ENCODE measurements at places on chromosomes 11 and 22.

DNA sequence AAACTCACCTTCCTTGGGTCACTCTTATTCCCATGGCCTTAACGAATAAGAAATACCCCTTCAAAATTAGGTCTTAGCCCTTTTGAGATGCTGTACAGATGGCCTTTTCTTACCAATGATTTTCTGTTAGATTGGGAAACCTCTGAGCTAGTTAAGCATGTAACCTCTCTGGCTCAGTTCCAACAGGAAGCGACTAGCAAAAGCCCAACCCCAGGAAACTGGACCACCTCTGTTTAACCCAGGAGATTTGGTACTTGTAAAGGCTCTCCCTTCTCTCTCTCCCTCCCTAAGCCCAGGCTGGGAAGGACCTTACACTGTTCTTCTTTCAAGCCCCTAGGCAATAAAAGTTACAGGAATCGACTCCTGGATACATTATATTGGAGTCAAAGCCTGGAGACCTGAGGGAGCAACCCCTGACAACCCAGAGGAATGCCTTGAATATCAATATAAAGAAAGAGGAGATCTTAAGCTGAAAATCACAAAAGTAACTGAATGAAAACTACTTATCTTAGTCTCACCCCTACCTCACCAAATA is 11.7 kb downstream of the APIP start:
- ATAC-seq = no peak

GRCh38 chr11:112874980-112875379 is 86.2 kb upstream of the NCAM1 start:
- ATAC-seq = no peak

- ATAC-seq = no peak
Measured at GRCh38 chr22:30348809-30349208, 7.9 kb downstream of the SF3A1 start.

GRCh38 chr11:128484172-128484571 is 103.2 kb downstream of the ETS1 start:
- no peak for ATAC-seq

- no peak for ATAC-seq
Measured at GRCh38 chr22:37313376-37314314, 31.3 kb downstream of the CYTH4 start.
